ENCODE measurements at places on chromosomes 7 and 10.

GRCh38 chr10:97210543-97210960 lies 24.8 kb upstream of the SLIT1 start:
- peak; percentile 37 for DNase-seq

- no peak for DNase-seq
These were observed 22.7 kb downstream of the GPAM start for GRCh38 chr10:112160834-112161233.

GRCh38 chr10:6522230-6522629 lies 57.8 kb downstream of the PRKCQ start:
- DNase-seq = no peak

- no peak for DNase-seq
These were observed 37.4 kb downstream of the VIM start for GRCh38 chr10:17265468-17265867.

DNA sequence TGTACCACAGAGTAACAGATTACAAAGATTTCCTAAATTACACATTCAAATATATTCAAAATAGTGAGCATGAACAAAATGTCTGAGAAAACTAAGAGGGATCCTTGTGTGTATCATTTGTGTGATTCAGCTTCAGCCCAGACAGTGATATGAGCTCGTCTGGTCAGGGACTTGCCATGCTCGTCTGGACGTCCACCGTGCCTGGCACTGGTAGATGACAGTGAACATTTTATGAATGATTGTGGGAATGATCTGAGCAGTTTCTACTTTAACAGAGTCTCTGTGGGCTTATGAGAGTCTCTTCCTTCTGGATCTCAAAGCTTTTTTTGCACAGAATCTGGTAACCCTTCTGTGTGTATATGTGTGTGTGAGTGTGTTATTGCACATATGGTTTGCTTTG lies 34.2 kb upstream of the ANKRD2 start:
- DNase-seq = no peak

- DNase-seq = no peak
These were observed 91.1 kb upstream of the ARHGAP21 start for GRCh38 chr10:24814568-24815313.

DNA sequence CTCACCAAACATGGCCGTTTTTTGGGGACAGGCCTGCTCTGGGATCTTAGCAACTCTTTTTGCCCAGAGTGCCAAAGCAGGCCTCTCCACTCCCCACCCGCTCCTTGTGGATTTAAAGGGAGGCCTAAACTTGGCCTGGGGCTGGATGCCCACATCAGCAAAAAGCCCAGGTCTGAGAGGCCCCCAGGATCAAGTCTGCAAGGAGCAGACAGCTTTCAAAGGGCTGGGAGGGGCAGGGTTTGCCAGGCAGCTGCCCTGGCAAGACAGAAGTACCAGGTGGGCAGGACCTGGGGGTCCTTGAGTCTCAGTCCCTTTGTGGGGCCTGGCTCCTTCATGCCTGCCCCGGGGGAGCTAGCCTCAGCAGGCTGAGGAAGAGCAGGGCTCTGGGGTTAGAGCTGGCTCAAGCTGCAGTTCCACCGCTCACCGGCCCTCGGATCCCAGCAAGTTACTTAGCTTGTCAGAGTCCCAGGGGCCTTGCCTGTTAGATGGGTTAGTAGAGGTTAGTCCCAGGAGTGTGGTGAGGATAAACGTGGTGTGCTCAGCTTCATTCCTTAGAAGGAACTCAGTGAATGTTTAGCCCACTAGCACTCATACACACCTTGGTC lies 56.2 kb downstream of the ARHGAP22 start:
- DNase-seq = no peak

DNA sequence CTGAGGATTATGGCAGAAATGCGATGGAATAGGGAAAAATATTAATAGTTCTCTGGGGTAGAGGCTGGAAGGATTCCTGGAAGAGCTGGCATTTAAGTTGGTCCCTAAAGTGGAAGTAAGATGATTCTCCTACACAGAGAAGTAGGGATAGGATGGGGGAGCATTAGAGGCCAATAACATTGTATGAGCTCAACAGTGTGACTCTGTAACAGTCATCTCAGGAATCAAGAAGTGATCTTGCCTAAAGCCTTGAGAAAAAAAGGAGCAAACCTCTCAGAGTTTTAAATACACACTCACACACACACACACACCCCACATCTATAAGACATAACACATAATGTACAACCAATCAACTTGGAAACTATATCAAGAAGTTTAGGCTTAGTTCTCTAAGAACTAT lies 117.7 kb upstream of the CDK1 start:
- no peak for DNase-seq

DNA sequence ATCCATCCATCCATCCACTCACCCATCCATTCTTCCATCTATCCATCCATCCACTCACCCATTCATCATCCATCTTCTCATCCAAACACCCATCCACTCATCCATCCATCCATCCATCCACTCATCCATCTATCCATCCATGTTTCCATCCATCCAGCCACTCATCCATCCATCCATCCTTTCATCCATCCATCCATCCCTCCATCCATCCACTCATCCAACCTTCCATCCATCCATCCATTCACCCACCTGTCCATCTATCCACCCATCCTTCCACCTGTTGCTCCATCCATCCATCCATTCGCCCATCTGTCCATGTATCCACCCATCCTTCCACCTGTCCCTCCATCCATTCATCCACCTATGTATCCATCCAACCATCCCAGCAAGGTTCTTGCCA lies 378.4 kb upstream of the PFKP start:
- DNase-seq = no peak
